Common myeloid progenitor, CD34-positive (primary cell): ENCODE measurements at places on chromosomes 12 and 14.

DNA sequence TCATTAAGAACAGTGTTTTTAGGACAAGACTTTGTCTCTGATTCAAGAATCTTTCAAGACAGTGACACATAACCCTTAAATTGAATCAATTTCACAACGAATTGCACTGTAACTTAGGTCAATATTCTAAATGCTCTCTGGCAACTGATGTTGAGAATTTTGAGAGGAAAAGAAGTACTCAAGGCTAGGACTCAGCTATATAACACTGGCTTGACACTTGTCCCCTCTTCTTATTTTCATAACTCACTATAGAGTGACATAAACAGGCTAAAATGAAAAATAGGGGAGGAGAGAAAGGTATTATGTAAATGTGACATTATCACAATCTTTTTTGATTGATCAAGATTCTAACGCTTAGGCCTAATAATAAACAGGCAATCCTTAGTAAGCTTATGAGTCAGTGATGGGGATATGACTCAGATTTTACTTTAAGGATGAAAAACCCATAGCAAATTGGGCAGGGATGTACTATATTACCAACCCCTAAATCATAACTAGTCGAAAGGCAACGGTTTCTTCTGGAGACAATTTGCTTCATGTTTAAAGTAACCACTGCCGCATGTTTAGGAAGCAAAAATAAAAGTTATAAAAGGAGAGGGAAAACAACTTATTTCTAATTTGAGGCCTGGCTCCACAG lies 10.9 kb downstream of the BTG1 start:
- no peak for DNase-seq

GRCh38 chr12:30898846-30899245 lies 27.7 kb upstream of the TSPAN11 start:
- no peak for DNase-seq

GRCh38 chr12:94186278-94187241 lies 38.2 kb downstream of the PLXNC1 start:
- no peak for DNase-seq

GRCh38 chr14:101235335-101236103 lies 325.8 kb upstream of the DIO3 start:
- peak; percentile 52 for DNase-seq
